DMS153 (cell line): ENCODE measurements at places on chromosomes 2 and 18.

- DNase-seq = no peak
These were observed 15.8 kb downstream of the C18orf63 start for GRCh38 chr18:74331404-74331803.

DNA sequence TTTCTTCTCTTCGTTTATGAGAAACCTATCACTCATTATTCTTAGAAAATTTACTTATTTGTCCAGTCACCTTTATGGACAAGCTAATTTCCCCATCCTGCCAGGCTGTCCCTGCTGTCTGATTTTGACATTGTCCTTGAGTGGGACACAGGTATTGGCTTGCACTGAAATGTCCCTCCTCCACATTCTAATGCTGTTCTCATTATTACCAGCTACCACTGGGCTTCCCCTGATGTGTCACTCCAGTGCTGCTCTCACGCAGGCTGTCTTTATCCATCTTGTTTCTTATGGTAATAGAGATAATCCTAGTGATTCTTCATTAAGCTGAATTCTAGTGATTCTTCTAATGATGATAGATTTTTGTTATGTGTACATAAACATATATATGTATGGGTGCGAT lies 48.1 kb upstream of the RBMS1 start:
- DNase-seq = no peak

DNA sequence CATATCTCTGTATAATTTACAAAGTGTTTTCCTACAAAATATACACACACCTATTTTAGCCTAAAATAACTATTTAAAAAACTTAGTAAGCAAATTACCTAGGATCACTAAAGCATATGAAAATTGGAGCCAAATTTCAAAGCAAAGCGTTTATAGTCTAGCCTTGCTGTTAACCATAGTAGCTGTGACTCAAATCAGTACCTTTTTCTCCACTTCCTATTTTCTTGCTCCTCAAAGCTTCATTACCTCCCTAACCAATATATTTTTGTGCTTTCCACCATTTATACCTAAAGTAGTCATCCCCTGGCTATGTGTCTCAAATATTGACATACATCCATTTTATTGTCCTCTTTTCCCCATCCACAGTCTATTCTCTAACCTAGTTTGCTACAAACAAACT lies 73.1 kb downstream of the ERBB4 start:
- no peak for DNase-seq

GRCh38 chr2:98478088-98478551 lies 33.5 kb downstream of the INPP4A start:
- no peak for DNase-seq

DNA sequence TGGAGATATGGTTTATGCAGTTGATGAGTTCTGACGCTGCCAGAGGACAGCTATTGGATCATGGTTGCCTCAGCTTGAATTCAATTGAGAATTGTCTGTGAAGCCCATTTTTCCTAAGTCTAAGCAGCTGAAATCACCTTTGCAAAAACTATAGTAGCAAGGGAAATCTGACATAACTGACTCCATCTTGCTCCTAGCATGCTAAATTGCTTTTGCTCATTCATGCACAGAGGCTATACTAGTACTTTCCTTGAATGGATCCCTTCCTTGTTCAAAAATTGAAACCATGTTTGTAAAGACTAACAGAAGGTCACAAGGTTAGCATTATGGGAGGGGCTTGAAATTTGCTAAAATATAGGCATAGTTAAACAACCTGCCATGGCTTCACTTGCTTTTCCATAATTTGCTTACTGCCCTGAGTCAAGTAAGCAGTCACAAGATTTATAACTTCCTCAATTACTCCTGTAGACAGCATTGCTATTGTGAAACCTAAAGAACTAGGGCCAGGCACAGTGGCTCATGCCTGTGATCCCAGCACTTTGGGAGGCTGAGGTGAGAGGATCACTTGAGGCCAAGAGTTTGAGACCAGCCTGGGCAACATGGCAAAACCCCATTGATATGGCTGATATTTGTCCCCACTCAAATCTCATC lies 41.2 kb downstream of the CHRNA1 start:
- DNase-seq = no peak

DNA sequence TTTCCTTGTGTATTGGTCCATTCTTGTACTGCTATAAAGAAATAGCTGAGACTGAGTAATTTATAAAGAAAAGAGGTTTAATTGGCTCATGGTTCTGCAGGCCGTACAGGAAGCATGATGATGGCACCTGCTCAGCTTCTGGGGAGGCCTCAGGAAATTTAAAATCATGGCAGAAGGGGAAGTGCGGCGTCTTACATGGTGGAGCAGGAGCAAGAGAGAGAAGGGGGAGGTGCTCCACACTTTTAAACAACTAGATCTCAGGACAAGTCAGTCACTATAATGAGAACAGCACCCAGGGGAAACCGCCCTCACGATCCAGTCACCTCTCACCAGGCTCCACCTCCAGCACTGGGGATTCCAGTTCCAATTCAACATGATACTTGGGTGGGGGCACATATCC lies 54.3 kb downstream of the MSH2 start:
- DNase-seq = no peak

DNA sequence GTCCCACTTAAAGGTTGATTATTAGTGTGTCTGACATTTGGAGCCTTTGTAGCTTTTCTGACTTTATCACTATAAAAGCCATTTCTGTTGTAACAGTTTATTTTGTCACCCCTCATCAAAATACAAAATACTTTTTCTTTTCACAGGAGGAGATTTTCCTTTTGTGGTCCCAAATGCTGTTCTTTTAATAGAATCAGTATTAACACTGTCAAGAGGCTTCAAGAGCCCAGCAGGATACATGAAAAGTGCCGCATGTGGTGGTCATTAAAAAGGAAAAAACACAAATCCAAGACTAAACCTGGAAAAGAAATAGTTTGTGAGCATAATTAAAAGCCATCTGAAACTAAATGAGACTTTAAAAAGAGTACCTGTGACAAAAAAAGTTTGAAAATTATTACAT lies 515.7 kb downstream of the DCDC2C start:
- DNase-seq = no peak

DNA sequence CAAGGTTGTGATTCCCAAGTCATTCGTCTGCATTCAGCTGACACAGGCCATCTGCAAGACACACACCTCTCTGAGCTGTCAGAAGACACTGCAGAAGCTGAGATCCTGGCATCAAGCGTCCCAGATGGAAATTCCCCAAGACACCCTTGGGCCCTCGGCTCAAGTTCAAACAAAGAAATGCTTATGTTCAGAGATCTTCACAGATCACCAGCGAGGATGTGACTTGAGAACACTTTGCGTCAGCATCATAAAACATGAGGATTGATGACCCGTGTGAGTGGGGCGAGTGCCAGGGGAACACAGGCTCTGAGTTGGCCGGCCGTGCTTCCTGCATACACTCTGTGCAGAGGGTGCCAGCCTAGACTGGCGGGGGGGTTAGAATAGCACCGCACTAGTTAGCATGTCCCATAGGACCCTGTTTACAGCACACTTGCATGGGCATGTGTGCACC lies 36.8 kb downstream of the KCNIP3 start:
- DNase-seq = no peak

DNA sequence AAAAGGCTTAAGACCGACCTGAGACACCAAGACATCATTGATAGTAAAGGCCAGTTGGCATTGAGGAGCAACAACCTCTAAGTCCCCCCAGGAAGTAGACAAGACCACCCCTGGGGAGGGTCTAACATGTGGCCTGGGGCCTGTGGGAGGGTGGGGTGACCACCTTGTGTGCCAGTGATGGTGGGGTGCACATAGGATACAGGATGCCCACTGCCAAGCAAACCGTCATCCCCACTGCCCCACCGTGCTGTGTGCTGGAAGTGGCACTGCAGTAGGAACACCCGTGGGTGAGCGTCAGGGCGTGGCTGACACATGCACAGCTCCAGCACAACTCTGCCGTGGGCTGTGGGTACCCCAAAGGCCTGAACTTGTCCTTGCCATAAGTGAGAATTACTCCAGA lies 84.3 kb upstream of the LGALSL start:
- DNase-seq = no peak

DNA sequence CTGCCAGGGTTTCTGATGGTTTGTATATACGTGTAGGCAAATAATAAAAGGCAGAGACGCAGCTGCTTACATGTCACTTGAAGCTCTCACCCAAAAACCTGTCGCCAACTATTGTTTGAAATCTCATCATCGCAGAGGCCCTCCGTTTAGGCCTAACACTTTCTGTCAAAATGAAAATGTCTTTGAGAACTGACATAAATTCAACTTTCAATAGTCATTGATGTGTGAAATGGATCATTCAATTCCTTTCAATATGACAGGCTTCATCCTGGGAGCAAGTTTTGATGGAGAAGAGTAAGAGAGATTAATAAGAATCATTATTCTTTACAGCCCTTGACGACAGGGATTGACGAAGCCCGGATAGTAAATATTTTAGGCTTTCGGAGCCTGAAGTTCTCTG lies 2.7 kb downstream of the ACTG2 start:
- no peak for DNase-seq
